ENCODE measurements at places on chromosomes 7 and 10.

- H3K27me3 ChIP-seq = no peaks in the 10 kb centered on the region
- H3K27ac ChIP-seq = no peak overlapping the region
- 0 out of 2 replicates have a peak, but pooled peaks cover 3% of the 10 kb centered on the region for H3K4me1 ChIP-seq
These were observed 129.5 kb downstream of the SDK1 start for GRCh38 chr7:3430588-3430987.

DNA sequence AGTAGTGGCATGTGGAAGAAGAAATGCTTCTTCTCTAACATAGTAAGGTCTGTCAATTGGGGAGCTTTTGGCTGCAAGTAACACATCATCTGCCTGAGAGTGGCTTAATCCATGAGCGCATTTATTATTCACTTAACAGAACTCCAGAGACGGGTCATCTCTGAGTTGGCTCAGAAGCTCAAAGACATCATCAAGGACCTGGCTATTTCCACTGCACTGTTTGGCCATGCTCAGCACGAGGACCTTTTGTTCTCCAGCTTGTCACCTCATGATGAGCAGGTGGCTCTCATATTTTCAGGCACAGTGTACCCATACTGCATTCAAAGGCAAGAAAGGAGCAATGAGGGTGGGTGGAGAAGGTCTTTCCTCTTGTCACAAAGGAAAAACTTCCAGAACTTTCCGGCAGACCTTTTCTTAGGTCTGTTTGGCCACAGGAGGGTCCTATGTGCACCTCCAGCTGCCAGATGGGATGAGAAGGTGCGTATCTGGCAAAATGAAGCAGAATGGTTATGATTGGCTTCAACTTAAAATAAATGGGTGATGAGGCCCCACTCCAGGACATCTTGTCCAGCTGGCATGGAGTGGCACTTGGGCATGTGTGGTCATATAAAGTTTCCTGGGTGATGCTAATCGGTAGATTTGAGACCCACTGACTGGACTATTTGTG is 55.6 kb upstream of the SHH start:
- no peak for DNase-seq
- H3K4me3 ChIP-seq = no peak overlapping the region
- no peak overlapping the region for H3K27ac ChIP-seq
- no peaks in the 10 kb centered on the region for H3K27me3 ChIP-seq
- no peaks in the 10 kb centered on the region for H3K36me3 ChIP-seq

GRCh38 chr7:74216361-74216761 is 6.6 kb downstream of the LAT2 start:
- peaks cover 2% of the 10 kb centered on the region for H3K4me1 ChIP-seq
- H3K36me3 ChIP-seq = no peaks in the 10 kb centered on the region
- H3K4me3 ChIP-seq = no peak overlapping the region

- no peaks in the 10 kb centered on the region for H3K27me3 ChIP-seq
- no peak for DNase-seq
- H3K27ac ChIP-seq = no peak within 1 kb of the TSS
These were observed at the start of gene PKD2L1 for GRCh38 chr10:100330079-100330478. Gene PKD2L1, minus strand, starts transcription at chr10:100330228. Its CDS starts 125 bp downstream, at chr10:100330103.

- H3K36me3 ChIP-seq = no peaks in the 10 kb centered on the region
- no peak for DNase-seq
- no peaks in the 10 kb centered on the region for H3K27me3 ChIP-seq
- peaks cover 2% of the 10 kb centered on the region for H3K4me1 ChIP-seq
These were observed 12.9 kb downstream of the AGK start for GRCh38 chr7:141563956-141564623.

DNA sequence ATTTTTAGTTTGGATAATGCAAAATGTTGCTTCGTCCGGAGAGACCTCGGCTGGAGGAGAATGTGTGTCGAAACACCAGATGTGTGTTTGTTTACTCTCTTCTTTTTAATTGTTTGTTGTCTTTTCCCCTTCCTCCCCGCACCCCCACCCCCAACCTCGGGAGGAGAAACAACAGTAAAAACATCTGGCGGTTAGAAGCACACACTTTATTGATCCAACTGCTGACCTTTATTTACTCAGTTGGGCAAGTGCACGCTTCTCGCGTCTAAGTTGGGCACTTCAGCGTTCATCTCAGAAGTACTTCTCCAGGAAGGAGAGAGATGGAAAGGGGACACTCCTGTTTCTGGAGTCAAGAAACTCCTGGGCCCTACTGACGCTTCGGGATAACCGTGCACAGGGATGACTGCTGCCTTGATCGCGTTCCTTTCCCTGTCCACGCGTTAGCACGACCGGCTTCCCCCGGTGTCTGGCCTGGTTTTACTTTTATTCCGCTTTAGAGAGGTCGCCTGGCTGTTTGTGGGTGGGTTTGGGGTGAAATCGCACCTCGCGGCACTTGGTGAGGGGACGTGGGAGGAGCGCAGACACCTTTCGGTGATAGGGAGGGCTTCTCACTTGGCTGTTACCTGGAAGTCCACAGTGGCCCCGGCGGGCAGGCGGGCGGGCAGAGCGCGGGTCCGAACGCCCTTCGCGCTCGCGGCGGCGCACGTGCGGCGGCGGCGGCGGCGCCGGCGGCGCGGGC is 168.3 kb upstream of the PPP1R3A start:
- no peak for DNase-seq
- H3K4me1 ChIP-seq = peaks cover 3% of the 10 kb centered on the region
- H3K36me3 ChIP-seq = no peaks in the 10 kb centered on the region
- no peak overlapping the region for H3K27ac ChIP-seq

GRCh38 chr7:109476409-109476808 is 906.7 kb downstream of the DNAJB9 start:
- H3K4me3 ChIP-seq = no peak overlapping the region
- no peak for DNase-seq
- H3K36me3 ChIP-seq = no peaks in the 10 kb centered on the region
- H3K27ac ChIP-seq = no peak overlapping the region

DNA sequence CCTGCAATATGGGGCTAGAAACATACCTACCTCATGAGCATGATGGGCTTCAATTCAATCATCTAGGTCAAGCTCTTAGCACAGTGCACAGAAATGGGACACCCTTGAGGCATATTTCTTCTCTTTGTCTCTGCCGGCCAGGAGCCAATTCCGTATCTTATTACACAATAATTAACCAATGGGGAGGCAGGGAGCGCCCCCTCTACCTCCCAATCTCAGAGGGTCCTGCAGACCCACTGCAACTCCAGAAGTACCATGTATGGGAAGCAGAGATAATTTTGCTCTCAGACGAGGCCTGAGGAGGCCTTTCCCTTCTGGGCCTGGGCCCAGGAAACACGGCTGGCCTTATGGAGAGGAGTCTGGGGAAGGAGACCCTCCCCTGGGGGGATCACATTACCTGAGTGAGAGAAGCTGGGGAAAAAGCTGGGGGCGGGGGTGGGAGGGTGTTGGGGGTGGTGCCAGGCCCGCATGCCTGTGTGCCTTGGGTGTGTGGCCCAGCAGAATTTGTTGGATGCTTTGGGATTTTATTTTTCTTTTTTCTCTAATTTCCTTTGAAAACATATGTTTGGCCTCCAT is 155.5 kb downstream of the UBE2H start:
- peaks cover 3% of the 10 kb centered on the region for H3K4me1 ChIP-seq
- no peak overlapping the region for H3K27ac ChIP-seq
- DNase-seq = no peak
- H3K4me3 ChIP-seq = no peak overlapping the region
- no peaks in the 10 kb centered on the region for H3K36me3 ChIP-seq

- no peak overlapping the region for H3K27ac ChIP-seq
- peaks cover 3% of the 10 kb centered on the region for H3K27me3 ChIP-seq
- no peaks in the 10 kb centered on the region for H3K36me3 ChIP-seq
- H3K4me1 ChIP-seq = no peaks in the 10 kb centered on the region
- DNase-seq = no peak
- H3K4me3 ChIP-seq = no peak overlapping the region
These were observed 23.7 kb upstream of the LIMK1 start for GRCh38 chr7:74059681-74060588.

DNA sequence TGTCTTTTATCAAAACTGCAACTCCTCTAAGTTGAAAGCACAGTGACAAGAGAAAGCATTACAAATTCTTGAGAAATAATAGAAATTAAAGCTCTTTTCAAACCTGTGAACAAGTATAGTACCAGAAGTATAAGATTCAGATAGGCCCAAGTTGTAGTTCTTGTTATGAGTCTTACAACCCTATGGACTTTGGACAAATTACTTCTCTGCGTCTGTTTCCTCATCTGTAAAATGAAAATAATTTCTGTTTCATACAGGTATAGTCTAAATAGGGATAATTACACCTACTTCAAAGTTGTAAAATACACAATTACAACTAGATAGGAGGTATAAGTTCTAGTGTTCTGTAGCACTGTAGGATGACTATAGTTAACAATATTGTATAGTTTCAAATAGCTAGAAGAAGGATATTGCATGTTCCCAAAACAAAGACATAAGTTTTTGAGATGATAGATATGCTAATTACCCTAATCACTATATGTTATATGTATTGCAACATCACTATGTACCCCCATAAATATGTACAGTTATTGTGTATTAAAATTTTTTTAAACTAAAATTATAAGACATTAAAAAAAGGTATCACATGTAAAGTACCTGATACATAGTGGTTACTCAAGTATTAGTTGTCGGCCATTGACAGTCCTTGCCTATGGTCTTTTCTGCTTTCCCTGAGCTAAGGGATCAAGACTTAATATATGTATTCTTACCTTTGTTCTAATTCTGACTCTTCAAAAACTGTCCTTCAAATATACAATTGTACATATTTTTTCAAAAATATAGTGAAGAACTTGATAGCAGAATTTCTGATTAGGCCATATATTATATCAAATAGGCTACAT is 1.8 kb upstream of the WASL start:
- H3K36me3 ChIP-seq = no peaks in the 10 kb centered on the region
- DNase-seq = no peak
- H3K4me3 ChIP-seq = peak overlapping the region; percentile 95

DNA sequence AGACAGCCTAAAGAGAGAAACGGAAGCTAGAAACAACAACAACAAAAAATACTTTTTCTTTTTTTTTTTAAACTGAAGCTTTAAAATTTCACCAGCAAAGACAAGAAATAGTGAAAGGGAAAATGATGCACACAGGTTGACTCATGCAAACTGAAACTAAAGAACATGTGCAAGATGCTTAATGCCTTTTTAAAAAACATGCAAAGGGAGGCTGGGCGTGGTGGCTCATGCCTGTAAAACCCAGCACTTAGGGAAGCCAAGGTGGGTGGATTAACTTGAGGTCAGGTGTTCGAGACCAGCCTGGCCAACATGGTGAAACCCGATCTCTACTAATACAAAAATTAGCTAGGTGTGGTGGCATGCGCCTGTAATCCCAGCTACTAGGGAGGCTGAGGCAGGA is 15.1 kb upstream of the CUBN start:
- H3K36me3 ChIP-seq = no peaks in the 10 kb centered on the region
- no peaks in the 10 kb centered on the region for H3K27me3 ChIP-seq
- no peak overlapping the region for H3K4me3 ChIP-seq
- no peak overlapping the region for H3K27ac ChIP-seq
- DNase-seq = no peak

GRCh38 chr10:128606055-128606454 is 479.8 kb upstream of the MKI67 start:
- H3K27ac ChIP-seq = no peak overlapping the region
- H3K4me1 ChIP-seq = no peaks in the 10 kb centered on the region
- no peaks in the 10 kb centered on the region for H3K27me3 ChIP-seq
- H3K4me3 ChIP-seq = no peak overlapping the region
- no peaks in the 10 kb centered on the region for H3K36me3 ChIP-seq

- no peaks in the 10 kb centered on the region for H3K27me3 ChIP-seq
- DNase-seq = no peak
- no peak overlapping the region for H3K4me3 ChIP-seq
- H3K27ac ChIP-seq = no peak overlapping the region
- no peaks in the 10 kb centered on the region for H3K4me1 ChIP-seq
These were observed 14.4 kb downstream of the MRPL32 start for GRCh38 chr7:42946627-42946950.

DNA sequence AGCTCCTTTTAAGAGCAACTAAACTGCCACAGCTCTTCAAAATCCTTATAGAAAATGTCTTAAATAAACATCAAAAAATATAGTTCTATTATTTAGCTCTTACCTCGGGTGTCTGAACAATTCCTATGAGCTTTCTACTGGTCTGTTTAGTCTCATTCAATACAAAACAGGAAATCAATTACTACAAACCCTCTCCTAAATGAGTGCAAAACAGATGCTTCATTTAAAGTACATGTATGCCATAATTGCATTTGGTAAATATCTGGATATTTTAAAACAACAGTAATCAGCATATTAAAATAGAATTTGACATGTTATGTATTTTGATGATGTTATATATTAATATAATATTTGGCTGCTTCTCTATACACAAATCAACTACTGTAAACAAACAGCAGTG is 38.5 kb upstream of the MTPN start:
- H3K4me1 ChIP-seq = no peaks in the 10 kb centered on the region
- no peak for DNase-seq
- H3K27ac ChIP-seq = no peak overlapping the region
- no peak overlapping the region for H3K4me3 ChIP-seq
- no peaks in the 10 kb centered on the region for H3K27me3 ChIP-seq

DNA sequence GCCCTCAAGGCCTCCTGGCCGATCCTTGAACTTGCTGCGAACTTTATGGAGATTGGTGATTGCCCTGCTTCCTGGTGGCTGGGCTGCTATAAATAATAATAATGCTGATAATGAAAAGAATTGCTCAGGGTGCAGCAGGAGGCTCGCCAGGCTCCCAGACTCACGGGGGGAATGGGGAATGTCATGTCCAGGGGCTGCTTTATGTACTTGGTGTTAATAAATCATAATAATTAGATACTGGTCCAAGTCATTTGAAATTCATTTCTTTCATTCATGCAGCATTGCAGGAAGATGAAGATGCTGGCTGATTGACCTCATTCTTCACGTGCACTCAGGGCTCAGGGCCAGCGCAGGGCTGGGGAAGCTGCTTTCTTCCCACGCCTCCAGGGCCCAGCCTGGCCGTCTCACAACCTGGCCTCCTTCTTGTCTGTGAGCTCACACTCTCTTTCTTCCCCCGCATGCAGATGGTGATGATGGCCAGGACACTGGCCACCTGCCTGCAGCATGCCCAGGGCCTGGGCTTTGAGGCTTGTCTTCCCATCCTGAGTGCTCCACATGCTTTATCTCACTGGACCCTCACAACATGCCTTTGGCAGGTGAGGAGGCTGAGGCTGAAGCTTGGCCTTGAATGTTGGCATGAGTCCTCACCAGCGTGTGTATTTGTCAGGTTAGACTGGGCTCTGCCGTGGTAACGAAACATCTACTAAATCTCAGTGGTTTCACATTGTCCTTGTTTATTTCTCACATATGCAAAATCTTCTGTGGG is 138.4 kb upstream of the TNS3 start:
- no peak for DNase-seq
- no peak overlapping the region for H3K27ac ChIP-seq
- no peak overlapping the region for H3K4me3 ChIP-seq
- H3K4me1 ChIP-seq = peaks cover 11% of the 10 kb centered on the region

GRCh38 chr7:867406-868188 is 8.8 kb upstream of the GET4 start:
- H3K4me3 ChIP-seq = no peak overlapping the region
- peaks cover 46% of the 10 kb centered on the region for H3K36me3 ChIP-seq
- no peak for DNase-seq
- no peaks in the 10 kb centered on the region for H3K4me1 ChIP-seq
- H3K27ac ChIP-seq = no peak overlapping the region

All from H1 (cell line).